Stimulated activated CD8-positive, alpha-beta memory T cell treated with anti-CD3 and anti-CD28 coated beads, Interleukin-2, amount 100 ng/mL, for 1 hour (primary cell): ENCODE measurements at places on chromosomes 4 and X.

- no peak for DNase-seq
These were observed 13.2 kb downstream of the HS3ST1 start for GRCh38 chr4:11415409-11416070.

DNA sequence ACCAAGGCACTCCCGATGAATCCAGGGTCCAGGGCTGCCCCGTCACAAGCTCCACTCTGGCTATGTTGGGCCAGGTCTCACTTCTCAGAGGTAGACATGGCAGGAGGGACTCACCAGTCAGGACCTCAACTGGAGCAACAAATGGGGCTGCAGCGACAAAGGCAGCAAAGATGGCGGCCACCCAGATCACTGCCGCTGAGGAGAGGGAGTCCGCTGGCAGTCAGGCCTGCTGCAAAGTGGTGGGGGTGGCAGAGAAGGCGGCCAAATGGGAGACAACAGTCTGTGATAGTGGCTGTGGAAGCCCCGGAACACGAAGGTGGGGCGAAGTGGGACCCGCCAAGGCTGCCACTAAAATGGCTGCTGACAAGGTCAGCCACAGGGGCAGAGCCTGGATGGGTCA lies 143.3 kb upstream of the RADX start:
- DNase-seq = no peak

DNA sequence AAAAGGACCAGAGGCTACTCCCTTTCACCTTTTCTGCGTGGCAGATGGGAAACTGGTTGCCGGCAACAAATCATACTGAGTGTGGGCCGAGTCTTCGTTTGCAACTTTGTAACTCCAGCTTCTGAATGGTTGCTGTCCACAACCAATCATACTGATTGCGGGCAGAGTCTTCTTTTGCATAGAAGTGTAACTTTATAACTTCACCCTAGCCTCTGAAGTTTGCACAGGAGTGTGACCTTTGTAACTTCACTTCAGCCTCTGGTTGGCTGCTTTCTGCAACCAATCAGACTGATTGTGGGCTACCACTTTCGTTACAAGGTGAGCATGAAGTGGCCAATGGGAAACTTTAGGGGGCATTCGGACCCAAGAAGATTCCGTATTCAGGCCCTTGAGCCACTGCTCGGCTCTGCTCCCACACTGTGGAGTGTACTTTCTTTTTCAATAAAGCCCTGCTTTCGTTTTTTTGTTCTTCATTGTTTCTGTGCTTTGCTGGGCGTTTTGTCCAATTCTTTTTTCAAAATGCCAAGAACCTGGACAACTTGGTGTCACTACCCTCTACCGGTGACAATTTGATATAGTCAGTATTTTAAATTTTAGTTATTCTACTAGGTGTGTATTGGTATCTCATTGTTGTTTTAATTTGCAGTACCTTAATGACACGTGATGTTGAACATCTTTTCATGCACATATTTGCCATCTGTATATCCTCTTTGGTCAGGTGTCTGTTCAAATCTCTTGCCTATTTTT lies 9.0 kb upstream of the PAGE5 start:
- no peak for DNase-seq

- no peak for DNase-seq
These were observed 704 bp downstream of the FAM114A1 start for GRCh38 chr4:38868059-38868960.

DNA sequence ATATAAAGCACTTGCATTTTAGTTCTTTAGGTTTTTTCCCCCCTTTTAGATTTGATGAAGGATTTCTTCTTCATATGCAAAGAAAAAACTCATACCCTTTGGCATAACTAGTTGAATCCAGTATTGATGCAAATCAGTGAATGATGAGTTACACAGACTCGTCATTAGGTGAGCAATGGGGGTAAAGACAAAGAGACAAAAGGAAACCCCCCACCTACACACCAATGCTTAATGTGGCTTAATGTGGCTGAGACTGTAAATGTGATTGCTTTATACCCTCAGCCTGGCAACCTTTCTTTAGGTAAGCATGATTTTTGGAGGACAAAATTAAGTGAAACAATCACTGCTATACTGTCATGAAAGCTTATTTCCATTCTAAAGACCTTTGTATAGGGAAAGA lies 39.5 kb downstream of the CD40LG start:
- no peak for DNase-seq

GRCh38 chr4:139266208-139266582 lies 13.8 kb downstream of the MGARP start:
- DNase-seq = no peak
